Osteoblast (primary cell): ENCODE measurements at places on chromosomes 5 and 9. TPM values are rescaled to one million over a fixed set of nuclear protein-coding genes. Genes with fewer than 3 reads are reported as not detected.

The HTR1A gene
- not detected in 2 replicates for total RNA-seq

The NNT gene
- total RNA-seq, result 94.8 and 101 TPM in 2 replicates

GRCh38 chr5:135395451-135395850 lies 3.6 kb downstream of the MACROH2A1 start:
- DNase-seq, result no peak

DNA sequence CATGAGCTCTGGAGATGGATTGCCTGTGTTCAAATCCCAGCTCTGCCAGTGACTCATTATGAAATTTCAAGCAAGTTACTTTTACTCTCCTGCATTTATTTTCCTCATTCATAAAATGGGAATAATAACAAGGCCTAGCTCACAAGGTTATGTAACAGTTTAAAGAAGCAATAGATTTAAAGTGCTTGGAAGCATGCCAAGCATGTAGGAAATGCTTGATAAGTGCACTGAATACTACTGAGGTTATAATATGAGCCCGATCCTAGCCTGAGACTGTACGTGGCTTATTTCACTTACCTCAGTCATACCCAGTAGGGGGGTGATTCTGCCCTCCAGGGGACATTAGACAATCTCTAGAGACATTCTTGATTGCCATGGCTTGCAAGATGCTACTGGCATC lies 734.1 kb upstream of the WWC1 start:
- DNase-seq, result no peak

DNA sequence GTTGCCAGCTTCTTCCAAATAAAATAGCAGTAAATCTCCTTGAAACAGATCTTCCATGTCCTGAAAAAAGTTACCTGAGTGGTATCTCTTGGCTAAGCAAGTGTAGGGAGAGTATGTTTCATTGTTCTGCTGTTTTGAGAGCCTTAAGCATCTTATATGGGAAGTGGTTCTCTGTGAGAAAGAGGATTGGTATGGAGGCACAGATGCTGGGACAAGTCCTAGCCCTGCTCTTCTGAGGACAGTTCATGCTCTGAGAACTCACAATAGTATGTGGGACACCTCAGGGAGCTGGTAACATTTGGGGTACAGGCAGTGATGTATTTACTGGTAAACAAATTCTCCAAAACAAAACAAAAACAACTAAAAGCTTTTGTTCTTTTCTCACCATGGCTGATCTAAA lies 2.0 kb downstream of the PPP3R2 start:
- peak; percentile 50 for DNase-seq

DNA sequence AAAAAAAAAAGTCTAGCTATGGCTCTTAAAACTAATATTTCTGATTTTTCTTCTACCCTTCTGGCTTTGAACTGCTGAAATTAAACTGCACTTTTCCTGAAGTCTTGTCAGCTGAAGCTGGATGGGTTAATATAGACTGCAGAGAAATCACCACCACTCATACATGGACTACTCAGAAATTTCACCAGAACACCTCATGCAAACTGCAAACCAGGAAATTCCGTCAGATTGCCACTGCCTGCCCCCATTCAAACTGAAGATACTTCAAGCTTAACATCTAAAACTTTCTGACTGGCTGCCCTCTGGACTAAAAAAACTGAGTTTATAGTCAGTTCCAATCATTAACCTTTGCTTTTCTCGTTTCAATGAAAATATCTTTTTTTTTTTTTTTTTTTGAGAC lies 11.6 kb upstream of the ANXA2R start:
- DNase-seq, result no peak

DNA sequence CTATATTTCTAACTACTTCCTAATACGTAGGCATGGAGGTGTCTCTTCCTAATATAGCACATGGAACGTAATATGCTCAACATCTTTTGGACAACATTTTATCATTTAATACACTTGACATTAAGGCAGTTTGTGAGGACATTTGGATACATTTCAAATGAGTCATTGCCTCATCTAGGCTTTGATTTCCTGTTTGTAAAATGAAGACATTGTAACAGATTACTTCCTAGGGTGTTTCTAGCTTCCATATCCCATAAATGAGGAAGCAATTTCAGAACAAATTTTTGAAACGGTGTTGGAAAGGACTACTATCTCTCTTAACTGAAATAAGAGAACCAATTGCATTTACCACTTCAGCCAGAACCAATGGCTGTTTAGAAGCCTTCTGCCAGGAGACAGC lies 38.7 kb downstream of the SLC28A3 start:
- peak; percentile 68 for DNase-seq

The PTPN3 gene
- 2.9 TPM in 2 replicates for total RNA-seq
